ENCODE measurements at places on chromosomes 6 and 20.

DNA sequence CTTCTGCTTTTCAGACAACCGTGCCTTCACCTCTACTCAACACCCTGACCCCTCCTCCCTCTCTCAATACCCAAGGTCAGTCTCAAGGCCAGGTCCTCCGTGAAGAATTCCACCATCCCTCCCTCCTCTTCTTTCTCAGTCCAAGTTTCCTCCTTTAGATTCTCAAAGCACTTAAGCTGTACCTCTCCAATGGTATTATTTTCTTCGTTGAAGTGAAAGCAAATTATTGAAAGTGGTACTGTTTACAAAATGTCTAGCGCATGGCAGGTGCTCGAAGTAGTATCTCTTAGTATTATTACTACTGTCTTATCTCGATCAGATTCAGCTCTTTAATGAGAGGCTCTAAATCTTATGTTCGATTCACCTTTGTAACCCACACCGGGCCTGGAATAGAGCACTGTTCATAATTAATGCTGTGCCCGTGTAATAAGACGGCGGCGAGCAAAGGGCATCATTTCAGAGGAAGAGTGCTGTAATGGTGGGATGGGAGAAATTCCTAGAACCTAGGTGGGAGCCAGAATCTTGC is 593 bp upstream of the RALGAPB start:
- no peak for DNase-seq

DNA sequence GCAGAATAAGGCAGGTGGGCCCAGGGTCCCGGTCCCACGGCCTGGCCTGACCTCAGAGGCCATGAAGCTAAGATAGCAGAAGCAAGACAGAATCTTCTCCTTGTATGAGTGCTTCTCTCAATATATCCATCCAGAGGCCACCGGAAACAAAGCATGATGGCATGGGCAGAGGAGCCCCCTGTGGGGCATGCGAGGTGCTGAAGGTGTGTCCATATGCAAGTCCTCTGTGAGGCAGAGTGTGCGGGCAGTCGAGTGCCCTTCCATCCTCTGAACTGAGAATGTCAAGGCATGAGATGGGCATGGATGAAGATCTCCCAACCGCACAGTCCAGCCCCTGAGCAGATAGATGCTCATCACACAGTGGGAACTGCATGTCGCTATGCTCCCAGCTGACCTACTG is 9.8 kb upstream of the GGTLC1 start:
- DNase-seq, result no peak

GRCh38 chr6:54698974-54699373 is 147.6 kb upstream of the FAM83B start:
- DNase-seq, result peak; percentile 70

GRCh38 chr20:63148696-63149095 is 67.2 kb downstream of the YTHDF1 start:
- DNase-seq, result no peak

- DNase-seq, result no peak
Measured at GRCh38 chr20:63129991-63130657, 85.8 kb downstream of the YTHDF1 start.

DNA sequence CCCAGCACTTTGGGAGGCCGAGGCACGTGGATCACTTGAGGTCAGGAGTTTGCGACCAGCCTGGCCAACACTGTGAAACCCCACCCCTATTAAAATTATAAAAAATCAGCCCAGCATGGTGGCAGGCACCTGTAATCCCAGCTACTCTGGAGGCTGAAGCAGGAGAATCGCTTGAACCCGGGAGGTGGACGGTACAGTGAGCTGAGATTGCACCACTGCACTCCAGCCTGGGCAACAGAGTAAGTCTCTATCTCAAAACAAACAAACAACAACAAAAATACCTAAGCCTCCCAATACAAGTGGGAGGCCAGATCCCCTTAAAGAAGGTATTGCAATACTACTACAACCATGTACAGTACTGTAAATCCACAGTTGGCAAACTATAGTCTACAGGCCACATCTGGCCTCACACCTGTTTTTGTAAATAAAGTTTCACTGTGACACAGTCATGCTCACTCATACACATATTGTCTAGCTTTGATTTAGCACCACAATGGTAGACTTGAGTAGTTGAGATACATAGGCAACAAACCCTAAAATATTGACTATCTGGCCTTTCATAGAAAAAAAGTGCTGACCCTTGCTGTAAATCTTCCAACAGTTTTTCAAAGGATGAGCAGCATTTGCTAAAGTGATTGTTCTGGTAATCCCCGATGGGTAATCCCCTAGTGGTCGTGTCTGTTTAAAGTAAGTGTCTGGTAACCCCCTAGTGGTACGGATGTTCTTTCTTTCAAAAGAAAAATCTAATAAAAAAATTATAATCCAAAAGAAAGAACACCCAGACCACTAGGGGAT is 202.0 kb downstream of the RNGTT start:
- DNase-seq, result no peak

DNA sequence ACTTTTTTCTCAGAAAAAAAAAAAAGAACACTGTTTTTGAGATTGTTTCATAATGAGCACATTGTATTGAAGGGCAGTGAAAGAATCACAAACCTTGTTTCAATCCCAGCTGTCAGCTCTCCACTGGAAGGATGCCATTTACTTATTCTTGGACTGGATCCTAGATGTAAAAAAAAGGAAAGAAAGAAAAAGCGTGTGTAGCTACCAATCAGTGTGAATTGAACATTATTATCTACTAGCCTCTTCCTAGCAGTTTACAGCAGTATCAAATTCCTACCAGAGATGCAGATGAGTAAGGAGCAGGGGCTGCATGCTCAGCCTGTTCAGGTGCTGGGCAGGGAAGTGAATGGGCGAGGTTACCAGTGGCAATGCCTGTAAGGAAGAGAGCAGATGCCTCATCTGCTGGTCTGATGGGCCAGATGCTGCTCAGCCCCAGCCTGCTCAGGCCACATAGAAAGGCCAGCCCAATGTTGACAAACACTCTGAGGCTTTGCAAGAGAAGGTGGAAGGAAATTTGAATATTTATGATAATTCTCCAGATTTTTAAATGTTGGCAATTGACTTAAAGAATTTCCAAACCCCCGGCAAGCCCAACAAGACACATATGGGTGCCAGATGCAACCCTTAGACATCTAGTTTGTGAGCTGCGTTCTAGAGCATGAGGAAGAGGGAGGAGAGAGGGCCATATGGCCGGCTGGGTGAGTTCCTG is 189.5 kb downstream of the IBTK start:
- DNase-seq, result no peak

GRCh38 chr6:131754715-131755567 is 44.1 kb upstream of the CTAGE9 start:
- DNase-seq, result no peak

DNA sequence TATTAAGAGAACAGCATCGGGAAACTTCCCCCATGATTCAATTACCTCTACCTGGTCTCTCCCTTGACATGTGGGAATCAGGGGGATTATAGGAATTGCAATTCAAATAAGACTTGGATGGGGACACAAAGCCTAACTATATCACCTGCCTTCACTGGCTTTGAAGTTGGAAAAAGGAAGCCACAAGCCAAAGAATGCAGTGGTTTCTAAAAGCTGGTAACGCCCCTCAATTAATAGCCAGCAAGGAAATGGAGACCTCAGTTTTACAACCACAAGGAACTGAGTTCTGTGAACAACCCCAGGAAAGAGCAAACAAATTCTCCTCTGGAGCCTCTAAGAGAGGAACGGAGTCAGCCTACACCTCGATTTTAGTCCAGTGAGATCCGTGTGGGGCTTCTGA is 244.1 kb downstream of the TFAP2A start:
- DNase-seq, result no peak

DNA sequence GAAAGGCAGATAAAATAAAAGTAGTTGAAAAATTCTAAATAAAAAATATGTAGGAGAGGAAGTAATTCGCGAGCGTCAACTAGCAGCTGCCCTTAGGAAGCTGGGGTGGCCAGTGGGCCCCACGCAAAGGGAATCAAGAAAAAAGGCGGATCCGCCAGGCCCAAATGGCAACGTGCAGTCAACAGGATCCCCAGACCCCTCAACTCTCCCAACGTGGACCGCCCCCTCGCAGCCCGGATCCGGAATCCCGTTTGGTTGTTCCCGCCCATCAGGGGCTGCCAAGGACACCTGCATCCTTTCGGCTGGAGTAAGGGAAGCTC is 296 bp downstream of the DZANK1 start:
- no peak for DNase-seq

DNA sequence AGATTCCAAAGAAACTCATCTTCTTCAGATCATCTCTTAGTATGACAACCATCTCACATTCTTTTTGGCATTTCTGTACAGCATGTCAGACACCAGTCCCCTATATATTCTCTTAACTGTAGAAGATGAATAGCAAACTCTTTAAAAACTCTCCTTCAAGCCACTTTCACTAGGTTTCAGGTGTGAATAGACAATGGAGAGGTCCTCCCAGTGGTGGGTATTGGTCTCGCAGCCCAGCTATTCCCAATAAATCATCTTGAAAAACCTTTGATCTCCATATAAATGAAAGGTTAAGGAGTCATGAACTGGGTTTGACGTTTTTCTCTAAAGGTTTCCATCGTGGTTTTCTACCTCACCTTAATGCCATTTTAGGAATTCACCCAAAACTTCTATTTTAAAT is 180.0 kb downstream of the GJA1 start:
- DNase-seq, result no peak

- DNase-seq, result peak; percentile 13
Measured at GRCh38 chr20:5947276-5947675, 3.1 kb downstream of the TRMT6 start.

GRCh38 chr20:52166150-52166549 is 25.4 kb downstream of the ZFP64 start:
- no peak for DNase-seq

GRCh38 chr20:53735536-53736050 is 142.0 kb upstream of the ZNF217 start:
- DNase-seq, result peak; percentile 96

DNA sequence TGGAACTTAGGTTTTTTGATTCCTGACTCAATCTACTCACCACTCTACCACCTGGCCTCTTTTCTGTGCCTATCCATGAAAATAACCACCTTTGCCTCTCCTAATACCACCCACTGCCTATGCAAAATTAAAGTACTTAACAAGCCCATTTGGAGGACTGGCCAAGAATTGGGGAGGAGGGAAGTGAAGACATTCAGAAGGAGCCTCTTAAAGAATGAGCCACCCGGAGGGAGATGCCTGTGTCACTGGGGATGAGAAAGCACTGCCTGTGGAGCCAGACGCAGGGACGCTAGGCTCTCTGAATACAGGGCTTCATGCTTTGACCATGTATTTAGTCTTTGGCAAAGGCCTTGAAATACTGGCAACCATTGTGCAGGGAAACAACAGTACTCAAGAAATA is 40.0 kb upstream of the MRPS10 start:
- no peak for DNase-seq

DNA sequence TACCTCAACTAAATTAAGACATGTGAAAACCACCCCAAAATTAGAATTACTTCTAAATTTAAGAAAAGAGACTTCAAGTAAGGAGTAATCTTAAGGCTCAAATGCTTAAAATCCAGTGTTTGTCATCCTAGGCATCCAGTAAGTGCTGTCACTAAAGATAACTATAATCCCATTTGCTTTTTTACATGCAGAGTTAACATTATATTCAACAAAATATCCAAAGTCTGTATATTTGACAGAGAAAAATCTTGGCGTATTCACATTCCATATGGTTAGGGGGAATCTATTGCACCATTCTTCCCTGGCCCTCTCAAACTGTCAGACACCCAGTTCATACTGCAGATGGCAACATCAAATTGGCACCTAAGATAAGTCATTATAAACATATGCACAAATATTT is 17.4 kb downstream of the MTFR2 start:
- DNase-seq, result no peak

- peak; percentile 36 for DNase-seq
Measured at GRCh38 chr20:2750491-2751251, 49.8 kb downstream of the CPXM1 start.

DNA sequence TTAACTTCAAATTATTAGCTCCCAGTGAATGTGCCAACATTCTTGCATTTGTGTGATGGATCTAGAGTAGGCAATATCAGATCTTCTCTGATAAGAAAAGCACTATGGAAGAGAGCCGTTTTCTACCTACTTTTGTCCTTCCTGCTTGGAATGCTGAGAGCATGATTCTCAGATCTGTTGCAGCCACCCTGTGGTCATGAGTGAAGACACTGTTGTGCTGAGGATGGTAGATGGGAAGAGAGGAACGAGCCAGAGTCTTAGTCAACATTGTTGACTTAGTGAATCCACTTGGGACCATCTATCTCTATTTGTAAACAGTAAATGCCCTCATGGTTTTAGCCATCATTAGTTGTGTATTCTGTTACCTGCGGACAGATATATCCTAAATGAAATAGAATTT is 202.6 kb downstream of the CD109 start:
- DNase-seq, result no peak

DNA sequence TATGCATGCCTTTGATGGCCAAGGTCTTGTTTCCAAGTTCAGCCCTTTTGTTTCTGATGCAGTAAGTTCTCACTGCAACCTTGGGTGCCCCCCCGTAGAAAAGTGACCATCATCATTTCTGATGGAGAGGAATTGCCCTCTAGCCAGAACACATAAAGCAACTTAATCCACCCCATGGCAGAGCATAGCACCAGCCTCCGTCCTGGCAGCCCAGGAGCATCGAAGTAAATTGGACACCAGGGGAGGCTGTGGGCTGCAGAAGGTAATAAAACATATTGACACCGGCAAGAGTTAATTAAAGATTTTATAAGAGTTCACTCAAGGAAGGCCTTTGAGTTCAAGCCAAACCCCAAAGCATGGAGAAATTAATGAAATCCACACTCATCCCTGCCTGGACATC is 39.2 kb upstream of the CST7 start:
- no peak for DNase-seq

DNA sequence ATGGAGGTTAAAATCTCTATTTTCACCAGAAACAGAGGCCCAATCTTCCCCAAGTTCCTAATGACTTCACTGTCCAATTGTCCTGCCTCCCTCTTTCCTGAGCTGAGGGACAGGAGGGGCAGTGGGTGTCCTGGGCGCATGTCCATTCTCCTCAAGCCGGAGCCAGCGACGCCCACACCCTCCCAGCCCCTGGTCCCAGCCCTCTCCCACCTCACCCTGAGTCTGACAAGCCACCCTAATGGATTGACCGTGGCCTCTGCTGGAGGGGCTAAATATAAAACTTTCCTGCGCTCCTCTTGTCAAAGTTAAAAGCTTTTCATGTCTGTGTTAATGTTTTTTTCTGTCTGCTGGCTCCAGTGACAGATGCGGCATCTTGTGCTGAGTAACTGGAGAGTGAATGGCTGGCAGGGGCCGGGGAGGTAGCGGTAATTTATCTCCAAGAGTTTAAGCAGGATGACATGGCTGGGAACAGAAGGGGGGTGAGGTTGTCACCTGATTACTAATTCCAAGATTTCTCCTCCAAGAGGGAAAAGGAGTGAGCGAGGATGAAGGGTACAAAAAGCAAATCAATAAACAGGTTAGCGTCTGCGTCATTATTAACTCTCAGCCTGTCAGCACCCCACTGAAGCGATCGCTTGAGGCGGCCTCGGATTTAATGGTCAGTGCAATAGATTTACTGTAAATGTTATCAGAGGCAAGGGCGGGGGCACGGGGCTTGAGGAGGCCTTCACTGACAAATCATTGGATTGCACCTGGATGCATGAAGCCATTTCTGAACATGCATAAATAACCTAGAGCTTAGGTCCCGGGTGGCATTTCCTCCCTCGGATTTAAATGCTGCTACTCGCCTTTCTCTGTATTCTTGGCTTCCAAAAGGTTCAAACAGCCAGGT is 118.1 kb upstream of the MAFB start:
- no peak for DNase-seq

GRCh38 chr20:63099456-63100173 is 92.9 kb upstream of the BHLHE23 start:
- DNase-seq, result no peak

Data from RWPE1 (cell line).